Lower lobe of right lung (tissue), 2 donors: ENCODE measurements at places on chromosomes 12 and 14. TPM values are rescaled to one million over a fixed set of nuclear protein-coding genes. Genes with fewer than 3 reads are reported as not detected.

Gene PLCZ1
- not detected for total RNA-seq

Gene ITFG2
- 43.8 TPM for total RNA-seq

Gene CCDC175
- total RNA-seq, result 1.0 TPM

Gene IRAK3
- total RNA-seq, result 50.7 TPM

Gene COX8C
- not detected for total RNA-seq

Gene PTPRO
- 21.4 TPM for total RNA-seq

Gene OR4L1
- total RNA-seq, result not detected
